Glutamatergic neuron (in vitro differentiated cells): ENCODE measurements at places on chromosomes 1 and 21.
A peak's percentile ranks its signal among the peaks of the same experiment; 100 is the strongest.

GRCh38 chr1:47241114-47242113 lies 9.4 kb upstream of the TAL1 start:
- DNase-seq: no peak

DNA sequence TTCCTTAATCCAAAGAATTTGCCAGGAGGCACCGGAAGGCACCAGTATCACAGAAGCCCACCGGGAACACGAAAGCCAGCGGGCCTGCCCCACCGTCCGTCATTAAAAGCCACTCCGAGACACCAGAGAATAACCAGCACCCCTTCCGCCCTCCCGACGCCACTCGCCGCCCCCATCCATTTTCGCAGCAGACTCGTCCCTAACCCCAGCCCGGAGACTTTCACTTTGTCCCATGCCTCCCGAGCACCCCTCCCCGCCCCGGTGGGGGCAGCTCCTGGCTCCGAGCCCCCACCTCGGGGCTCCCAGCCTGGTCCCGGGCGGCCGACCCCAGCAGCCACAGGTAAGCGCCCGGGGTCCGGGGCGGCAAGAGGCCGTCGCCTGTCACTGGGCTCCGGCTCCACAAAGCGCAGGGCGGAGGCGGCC lies 105.4 kb downstream of the SLC45A1 start:
- DNase-seq: peak; percentile 47

DNA sequence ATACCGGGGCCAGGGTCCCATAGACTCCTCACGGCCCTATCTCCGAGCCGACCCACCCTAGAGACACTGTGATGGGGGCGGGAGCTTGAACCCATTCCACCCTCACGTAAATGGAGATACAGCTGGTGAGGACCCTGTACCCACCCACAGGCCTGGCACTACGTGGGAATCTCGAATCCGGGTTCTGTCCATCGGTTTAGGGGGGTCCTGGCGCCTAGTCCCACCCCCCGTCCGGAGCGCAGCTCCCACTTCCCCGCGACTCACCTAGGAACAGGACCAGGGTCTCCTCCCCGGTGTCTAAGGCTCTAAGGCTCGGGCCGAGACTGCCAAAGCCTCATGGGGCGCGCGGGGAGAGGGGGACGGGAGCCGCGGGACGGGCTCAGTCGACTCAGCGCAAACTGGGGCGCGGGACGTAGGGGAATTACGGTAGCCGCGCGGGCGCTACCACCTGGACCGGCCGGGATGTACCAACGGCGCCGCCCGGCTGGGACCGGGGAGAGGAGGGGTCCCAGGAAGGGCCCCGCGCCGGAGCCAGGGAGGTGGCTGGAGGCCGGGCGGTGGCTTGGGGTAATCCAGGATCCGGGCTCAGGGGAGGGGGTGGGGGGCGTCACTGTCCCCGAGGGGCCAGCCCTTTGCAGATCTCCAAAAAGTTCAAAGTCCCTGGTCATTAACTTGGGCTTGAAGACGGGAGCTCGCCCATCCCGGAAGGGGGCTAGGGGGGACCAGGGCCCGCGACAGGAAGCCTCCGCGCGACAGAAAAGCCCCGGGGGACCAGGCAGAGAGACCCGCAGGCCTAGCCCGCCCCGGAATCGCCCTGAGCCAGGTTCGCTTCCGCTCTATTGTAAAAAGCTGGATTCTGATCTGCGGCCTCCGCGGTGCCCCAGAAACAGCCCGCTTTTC lies 1.0 kb downstream of the PLEKHG5 start:
- peak; percentile 83 for DNase-seq

- DNase-seq: no peak
Observed at GRCh38 chr1:26224606-26225005, 9.4 kb upstream of the CEP85 start.

- DNase-seq: peak; percentile 66
Observed at GRCh38 chr1:160078512-160079195, 2.7 kb upstream of the KCNJ9 start.

GRCh38 chr21:29155118-29155932 lies 24.9 kb downstream of the MAP3K7CL start:
- no peak for DNase-seq

DNA sequence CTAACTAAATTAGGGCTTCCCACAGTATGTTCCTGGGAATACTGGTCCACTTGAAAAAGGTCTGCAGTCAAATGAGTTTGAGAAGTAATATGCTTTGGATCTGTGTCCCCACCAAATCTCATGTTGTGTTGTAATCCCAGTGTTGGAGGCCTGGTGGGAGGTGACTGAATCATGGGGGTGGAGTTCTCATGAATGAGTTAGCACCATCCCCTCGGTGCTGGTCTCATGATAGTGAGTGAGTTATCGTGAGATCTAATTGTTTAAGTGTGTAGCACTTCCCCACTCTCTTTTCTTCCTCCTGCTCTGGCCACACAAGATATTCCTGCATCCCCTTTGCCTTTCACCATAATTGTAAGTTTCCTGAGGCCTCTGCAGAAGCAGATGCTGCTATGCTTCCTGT lies 16.9 kb upstream of the DMRTB1 start:
- DNase-seq: no peak

DNA sequence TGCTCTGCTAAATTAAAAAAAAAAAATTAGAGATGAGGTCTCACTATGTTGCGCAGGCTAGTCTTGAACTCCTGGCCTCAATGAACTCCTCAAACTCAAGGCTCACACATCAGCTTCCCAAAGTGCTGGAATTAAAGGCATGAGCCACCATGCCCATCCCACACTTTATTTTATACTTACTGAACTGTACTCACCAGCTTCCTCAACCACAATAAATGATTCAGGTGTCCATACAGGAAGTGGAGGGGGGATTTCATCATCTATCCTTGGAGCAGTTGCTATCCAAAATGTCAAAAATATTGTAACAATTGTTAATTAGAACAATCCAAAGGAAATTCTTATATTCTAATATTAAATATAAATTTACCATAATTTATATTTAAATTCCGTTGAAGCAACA lies 22.4 kb upstream of the RSBN1 start:
- DNase-seq: no peak

DNA sequence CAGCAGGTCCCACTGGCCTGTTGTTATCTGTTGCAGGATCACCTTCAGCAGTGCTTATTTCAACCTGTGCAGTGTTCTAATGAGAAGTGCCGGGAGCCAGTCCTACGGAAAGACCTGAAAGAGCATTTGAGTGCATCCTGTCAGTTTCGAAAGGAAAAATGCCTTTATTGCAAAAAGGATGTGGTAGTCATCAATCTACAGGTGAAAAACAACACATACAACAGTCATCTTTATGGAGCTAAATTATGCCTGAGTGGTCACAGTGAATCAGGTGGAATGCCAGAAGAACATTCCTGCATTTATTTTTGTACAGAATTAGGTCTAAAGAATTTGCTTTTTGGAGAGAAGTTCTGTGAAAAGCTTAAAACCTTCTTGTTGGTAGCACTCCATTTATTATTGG lies 33.2 kb downstream of the TRAF5 start:
- no peak for DNase-seq

- DNase-seq: no peak
Observed at GRCh38 chr21:32712043-32712442, 15.8 kb downstream of the SYNJ1 start.

GRCh38 chr1:194968916-194969315 lies 1639.3 kb downstream of the KCNT2 start:
- DNase-seq: no peak

- no peak for DNase-seq
Observed at GRCh38 chr1:175493321-175494010, 249.9 kb downstream of the TNR start.

DNA sequence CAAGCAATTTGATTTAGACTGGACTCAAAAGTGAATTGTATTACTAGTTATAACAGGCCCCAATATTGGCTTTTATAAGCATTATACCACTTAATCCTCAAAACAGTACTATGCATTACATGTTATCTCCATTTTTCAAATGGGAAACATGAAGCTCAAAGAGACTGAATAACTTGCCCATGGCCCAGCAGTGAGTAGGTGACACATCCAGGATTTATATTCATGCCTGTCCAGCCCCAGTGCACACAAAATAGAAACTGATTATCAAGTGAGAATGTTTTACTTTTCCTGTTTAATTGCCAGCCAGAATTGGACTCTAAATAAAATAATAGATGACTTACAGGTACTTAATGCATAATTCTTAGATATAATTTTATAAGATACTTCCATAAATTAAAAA lies 82.9 kb downstream of the NIBAN1 start:
- DNase-seq: no peak

- no peak for DNase-seq
Observed at GRCh38 chr1:243890576-243890975, 40.5 kb upstream of the AKT3 start.
